Activated CD8-positive, alpha-beta memory T cell treated with anti-CD3 and anti-CD28 coated beads for 1 hour (primary cell): ENCODE measurements at places on chromosomes 7 and 10.
A peak's percentile ranks its signal among the peaks of the same experiment; 100 is the strongest.

DNA sequence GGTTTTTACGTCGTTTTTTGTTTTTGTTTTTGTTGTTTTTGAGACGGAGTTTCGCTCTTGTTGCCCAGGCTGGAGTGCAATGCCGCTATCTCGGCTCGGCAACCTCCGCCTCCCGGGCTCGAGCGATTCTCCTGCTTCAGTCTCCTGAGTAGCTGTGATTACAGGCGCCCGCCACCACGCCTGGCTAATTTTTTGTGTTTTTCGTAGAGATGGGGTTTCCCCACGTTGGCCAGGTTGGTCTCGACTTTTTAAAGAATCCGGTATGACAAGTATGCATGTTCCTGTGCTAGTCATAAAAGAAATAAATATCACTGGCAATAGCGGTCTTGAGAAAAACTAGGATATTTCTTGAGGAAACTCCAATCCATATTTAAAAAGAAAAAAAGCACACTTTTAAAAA, 2.7 kb upstream of the ARL4A start:
- no peak for DNase-seq

- DNase-seq, result no peak
Observed at GRCh38 chr7:155680864-155681263, 36.4 kb downstream of the RBM33 start.

DNA sequence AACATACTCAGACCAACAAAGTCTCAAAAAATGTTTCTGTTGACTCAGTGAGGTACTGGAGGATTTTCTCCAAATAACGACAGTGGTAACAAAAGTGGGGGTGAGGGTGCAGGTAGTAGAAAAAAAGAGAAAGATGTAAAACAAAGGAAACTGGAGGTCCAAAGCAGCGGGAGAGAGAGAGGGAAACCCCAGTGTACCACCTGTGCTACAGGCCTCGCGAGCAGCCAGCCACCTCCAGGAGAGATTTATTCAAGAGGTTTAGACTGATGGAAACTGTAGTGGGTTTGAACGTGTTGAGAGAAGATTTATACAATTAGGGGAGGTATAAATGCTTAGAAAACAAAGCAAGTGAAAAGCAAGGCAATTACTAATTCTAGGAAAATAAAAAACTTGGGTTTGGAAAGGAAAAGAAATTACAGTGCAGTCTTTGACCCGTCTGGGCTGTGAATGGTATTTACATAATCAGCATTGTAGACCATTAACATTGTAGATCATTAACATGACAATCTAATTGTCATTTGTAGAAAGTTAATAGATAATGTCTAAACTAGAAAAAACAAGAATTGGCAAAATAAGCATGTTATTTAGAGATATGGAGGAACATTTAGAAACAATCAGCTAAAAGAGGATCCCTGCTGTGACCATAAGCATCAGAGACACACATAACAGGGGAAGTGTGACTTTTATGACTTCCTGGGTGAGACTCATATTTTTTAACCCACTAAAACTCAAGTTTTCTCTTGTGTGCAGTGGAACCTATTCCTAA, 180.0 kb downstream of the RELN start:
- no peak for DNase-seq

- DNase-seq, result no peak
Observed at GRCh38 chr10:18368273-18368672, 228.0 kb downstream of the CACNB2 start.

DNA sequence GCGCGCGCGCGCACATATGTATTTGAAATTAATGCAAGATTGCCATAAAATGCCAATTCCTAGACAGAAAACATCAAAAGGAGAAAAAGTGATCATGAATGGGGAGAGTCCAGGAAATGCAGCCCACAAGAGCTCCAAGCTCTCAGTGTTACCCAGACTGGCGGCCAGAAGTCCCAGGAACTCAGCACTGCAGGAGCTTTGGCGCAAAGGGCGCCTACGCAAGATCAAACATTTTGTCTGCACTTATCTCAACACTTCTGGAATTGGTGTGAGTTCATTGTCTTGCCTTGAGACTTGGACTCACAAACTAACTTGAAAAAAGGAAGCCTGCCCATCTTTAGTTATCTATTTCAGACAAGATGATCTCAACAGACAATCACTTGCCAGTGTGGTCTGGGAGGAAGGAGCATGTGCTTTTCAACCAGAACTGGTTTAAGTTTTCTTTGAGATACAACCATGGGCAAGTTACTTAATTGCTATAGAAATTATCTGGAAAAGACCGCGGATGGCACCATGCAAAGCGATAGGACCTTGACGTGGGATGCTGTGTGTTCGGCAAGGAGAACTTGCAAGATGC, 77.2 kb downstream of the KIAA1549 start:
- DNase-seq, result no peak

- DNase-seq, result no peak
Observed at GRCh38 chr10:18308600-18308999, 168.4 kb downstream of the CACNB2 start.

- no peak for DNase-seq
Observed at GRCh38 chr7:138735399-138735798, 34.2 kb upstream of the SVOPL start.

GRCh38 chr7:102028206-102028826, 210.9 kb downstream of the CUX1 start:
- DNase-seq, result no peak

- no peak for DNase-seq
Observed at GRCh38 chr10:5546891-5547680, 22.3 kb downstream of the CALML3 start.

GRCh38 chr7:7641129-7641663, 644 bp downstream of the UMAD1 start:
- no peak for DNase-seq

DNA sequence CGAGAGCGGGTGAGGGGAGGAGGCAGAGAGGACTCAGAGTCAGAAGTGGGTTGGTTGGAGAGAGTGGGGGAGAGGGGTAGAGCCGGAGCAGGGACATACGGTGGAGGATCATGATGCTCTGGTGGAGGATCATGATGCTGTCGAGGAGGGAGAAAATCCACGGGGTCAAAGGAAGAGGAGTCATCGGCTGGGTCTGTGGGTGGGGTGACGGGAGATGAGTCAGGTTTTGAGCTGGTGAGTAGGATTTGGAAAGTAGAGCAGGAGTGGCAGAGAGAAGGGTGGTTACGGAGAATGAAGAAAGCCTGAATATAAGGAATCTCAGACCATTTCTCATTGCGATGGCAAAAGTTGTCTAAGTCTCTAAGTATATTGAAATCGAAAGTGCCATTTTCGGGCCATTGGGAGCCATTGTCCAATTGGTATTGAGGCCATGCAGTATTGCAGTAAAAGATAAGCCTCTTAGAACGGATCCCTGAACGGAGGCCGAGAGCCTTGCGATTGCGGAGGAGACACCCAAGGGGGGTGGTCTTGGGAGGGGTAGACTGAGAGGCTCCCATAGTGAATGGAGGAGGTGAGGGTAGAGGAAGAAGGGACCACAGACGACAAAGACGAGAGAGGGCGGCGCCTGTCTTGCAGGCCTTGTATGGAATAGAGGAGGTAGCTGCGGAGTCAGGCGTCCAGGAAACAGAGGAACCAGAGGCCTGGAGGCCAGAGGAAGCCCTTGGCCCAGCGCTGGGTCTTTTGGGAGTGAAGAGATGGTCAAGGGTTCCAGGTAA, 23.8 kb downstream of the SCIN start:
- no peak for DNase-seq

GRCh38 chr10:27345455-27345920, 104.9 kb upstream of the ACBD5 start:
- no peak for DNase-seq

- DNase-seq, result no peak
Observed at GRCh38 chr10:60572511-60573194, 183.0 kb upstream of the ANK3 start.

DNA sequence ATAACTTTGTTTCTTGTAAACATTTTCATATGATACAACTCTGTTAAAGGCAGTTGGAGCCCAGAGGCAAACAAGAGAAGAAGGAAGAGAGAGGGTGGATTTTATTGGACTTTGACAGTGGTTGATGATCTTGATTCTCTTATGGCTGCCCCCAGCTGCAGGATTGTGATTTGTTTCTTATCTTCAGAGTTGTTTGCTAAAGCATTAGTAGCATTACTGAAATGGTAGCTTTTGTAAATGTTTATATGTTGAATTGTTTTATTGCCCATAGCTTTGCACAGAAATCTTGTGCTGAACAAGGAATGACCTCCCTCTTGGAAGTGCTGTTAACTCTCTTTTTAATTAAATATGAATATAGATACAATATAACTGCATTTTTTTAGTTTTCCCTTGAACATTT, 309.4 kb downstream of the AUTS2 start:
- DNase-seq, result no peak

GRCh38 chr7:54679490-54679817, 79.6 kb downstream of the SEC61G start:
- DNase-seq, result no peak

- no peak for DNase-seq
Observed at GRCh38 chr7:73960548-73960947, 67.4 kb upstream of the ELN start.

DNA sequence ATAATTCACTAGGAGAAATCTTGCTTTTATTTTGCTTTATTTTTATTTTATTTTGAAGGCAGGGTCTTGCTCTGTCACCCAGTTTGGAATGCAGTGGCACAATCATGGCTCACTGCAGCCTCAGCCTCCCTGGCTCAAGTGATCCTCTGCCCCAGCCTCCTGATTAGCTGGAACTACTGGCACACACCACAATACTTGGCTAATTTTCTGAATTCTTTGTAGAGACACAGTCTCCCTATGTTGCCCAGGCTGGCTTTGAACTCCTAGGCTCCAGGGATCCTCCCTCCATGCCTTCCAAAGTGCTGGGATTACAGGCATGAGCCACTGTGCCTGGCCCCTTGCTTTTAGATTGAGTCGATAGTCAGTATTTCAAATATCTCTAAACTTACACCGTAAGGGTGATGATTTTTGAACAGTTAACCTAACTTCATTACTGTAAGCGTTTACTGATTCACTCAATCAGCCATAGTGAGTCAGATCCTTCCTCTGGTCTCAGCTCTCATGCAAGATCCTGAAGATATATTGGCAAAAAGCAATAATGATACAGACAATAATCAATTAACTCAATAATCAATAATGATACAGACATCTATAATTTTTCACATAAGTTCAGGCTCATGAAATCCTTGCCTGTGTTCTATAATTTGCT, 239.5 kb downstream of the KIAA1217 start:
- DNase-seq, result no peak

- no peak for DNase-seq
Observed at GRCh38 chr7:159007364-159007995, 137.2 kb downstream of the VIPR2 start.

DNA sequence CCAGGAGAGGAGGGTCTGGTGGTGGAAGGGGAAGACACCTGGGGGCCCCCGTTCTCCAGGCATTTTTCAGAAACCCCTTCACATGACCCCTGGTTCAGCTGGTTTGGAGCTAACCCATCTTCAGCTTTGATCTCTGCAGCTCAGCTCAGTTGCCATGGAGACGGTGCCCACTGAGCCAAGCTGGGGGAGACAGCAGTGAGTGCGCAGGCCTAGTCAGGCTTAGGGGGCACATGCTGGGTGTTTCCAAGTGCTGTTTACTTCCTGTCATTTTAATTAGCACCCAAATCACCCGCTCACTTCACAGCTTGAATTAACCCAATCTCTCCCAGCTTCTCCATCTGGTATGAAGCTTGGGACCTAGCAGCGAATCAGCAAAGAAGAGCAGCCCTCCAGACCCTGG, 9.0 kb downstream of the SPOCK2 start:
- DNase-seq, result peak; percentile 59

DNA sequence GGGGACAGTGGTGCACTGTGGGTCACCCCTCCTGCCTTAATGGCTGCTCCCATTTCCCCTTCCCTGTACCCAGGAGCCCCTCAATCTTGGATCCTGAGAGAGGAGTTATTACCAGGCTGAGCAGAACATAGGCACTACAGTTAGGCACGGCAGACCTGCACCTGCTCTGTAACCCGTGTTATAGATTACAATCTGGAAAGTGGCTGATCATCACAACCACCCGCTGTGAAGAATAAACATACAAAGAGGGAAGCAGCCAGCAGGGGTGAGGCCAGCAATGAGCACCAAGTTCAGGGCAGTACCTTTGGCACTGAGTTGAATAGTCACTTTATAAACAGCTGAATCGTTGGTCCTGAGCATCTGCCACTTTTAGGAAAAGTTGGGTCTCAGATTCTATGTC, 1.7 kb downstream of the CDHR1 start:
- no peak for DNase-seq

DNA sequence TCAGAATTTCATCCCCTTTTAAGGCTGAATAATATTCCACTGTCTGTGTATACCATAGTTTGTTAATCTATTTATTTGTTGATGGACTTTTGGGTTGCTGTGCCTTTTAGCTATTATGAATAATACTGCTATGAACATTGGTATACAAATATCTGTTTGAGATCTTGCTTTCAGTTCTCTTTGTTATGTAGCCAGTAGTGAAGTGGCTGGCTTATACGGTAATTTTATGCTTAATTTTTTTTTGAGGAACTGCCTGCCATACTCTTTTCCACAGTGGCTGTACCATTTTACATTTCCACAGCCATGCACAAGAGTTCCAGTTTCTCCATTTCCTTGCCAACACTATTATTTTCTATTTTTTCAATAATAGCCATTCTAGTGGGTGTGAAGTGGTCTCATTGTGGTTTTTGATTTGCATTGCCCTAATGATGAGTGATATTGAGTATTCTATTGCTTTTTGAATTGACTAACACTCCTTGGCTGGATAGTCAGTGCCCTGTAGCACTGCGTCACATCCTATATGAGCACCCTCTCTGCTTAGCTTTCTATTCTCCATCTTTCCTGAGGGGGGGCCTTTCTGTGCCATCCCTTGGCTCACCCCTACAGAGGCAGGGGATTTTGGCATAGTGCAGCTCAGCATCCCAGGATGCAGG, 29.4 kb upstream of the RAPGEF5 start:
- DNase-seq, result no peak

GRCh38 chr7:110507832-110508231, 583.1 kb upstream of the LRRN3 start:
- no peak for DNase-seq

DNA sequence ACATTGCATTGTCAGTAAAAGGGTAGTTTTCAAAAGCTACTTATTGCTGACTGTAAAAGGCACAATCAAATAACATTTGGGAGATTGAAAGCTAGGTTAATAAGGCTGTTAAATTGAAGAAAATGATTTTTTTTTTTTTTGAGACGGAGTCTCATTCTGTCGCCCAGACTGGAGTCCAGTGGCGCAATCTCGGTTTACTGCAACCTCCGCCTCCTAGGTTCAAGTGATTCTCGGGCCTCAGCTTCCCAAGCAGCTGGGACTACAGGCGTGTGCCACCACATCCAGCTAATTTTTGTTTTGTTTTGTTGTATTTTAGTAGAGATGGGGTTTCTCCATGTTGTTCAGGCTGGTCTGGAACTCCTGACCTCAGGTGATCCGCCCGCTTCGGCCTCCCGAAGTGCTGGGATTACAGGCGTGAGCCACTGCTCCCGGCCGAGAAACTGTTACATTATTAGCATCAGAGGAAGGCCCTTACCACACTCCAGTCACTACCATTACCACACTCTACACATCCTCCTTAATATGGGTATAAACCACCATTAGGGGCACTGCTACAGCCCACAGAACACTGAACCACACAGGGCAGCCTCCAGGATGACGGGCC, 1.0 kb downstream of the CYP51A1 start:
- DNase-seq, result no peak

- no peak for DNase-seq
Observed at GRCh38 chr10:26621889-26622711, 75.4 kb upstream of the PDSS1 start.
